ENCODE measurements at places on chromosomes 16 and 17. TPM values are rescaled to one million over a fixed set of nuclear protein-coding genes. Genes with fewer than 3 reads are reported as not detected.

Gene LGALS9C
- total RNA-seq = not detected

Gene IKZF3
- total RNA-seq = 126 TPM

Gene RNFT1
- 21.8 TPM for total RNA-seq

Gene EVPLL
- not detected for total RNA-seq

Gene KREMEN2
- total RNA-seq = not detected

Gene RAP1GAP2
- 1.2 TPM for total RNA-seq

Gene FOXN1
- total RNA-seq = not detected

Gene SNAI3
- 2.2 TPM for total RNA-seq

Gene KRT37
- not detected for total RNA-seq

Gene BAIAP3
- 7.5 TPM for total RNA-seq

Gene ZSCAN10
- total RNA-seq = not detected

GRCh38 chr16:57029161-57030160 lies 40.1 kb downstream of the NLRC5 start:
- H3K4me3 ChIP-seq = no peak overlapping the region
- peaks cover 77% of the 10 kb centered on the region for H3K4me1 ChIP-seq
- H3K36me3 ChIP-seq = peaks cover 40% of the 10 kb centered on the region
- no peak overlapping the region for H3K27ac ChIP-seq
- H3K27me3 ChIP-seq = no peaks in the 10 kb centered on the region

DNA sequence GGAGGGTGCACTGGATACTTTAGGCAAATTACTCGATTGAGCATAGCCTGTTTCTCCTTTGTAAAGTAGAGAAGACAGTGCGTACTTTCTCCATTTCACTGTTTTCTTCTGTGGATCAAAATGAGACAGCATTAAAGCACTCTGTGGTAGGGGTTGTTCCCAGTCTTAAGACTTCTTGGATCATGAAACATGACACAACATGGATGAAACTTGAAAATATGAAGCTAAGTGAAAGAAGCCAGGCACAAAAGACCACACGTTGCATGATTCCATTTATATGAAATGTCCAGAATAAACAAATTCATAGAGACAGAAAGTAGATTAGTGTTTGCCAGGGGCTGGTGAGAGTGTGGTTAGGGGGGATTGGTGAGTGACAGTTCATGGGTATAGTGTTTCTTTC lies 61.8 kb upstream of the MED9 start:
- no peak for DNase-seq
- peaks cover 14% of the 10 kb centered on the region for H3K4me1 ChIP-seq
- H3K27ac ChIP-seq = no peak overlapping the region
- H3K4me3 ChIP-seq = no peak overlapping the region
- H3K27me3 ChIP-seq = peaks cover 5% of the 10 kb centered on the region

DNA sequence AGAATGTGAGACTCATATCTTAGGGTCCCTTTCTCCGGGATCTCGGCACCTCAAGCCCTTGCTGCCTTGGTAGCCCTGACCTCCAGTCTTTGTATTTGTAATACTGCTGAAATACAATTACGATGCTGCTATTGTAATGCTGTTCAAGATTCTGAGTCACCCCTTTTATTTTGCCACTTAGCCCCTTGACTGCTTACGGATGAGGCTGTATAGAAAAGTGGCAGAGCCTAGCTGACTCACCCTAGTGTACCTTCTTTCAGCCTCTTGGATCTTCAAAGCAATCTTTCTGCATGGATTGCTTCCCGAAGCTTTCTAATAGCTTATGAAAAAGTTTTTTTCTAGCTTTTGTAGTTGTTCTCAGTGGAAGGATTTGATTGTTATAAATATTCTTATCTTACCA lies 187.9 kb downstream of the KCNJ2 start:
- H3K4me3 ChIP-seq = no peak overlapping the region
- no peaks in the 10 kb centered on the region for H3K27me3 ChIP-seq
- no peaks in the 10 kb centered on the region for H3K36me3 ChIP-seq
- H3K27ac ChIP-seq = no peak overlapping the region
- H3K4me1 ChIP-seq = no peaks in the 10 kb centered on the region

DNA sequence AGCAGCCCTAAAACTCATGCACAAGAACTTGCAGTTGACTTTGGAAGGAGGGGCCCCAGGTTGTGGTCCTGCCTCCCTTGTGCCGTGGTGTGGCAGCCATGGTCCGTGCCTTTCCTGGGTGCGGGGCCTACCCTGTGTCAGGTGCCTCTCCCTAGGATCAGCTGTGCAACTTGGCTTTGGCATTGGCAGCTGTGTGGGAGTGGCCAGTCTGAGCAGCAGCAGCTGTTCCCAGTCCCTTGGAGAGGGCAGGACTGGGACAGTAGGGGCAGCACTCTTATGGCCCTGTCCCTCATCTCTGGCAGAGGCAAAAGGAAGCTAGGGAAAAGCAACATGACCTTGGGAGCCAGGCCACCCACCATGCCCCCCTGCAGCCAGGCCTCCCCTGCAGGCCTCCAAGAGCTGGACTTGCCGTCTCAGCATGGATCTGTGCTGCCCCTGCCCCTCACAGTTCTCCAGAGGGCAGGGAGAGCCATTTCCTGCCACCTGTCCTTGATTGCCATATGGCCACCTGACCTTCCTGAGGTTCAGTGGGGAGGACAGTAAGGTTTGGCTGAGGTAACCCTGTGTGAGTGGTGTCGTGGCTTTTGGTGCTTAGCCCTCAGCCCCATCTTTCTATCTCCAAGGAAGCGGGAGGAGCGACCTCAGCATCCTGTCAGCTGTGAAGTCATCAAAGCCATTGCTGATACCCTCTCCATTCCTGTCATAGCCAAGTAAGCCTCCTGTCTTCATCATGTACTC lies 15.5 kb upstream of the NFATC3 start:
- no peak overlapping the region for H3K27ac ChIP-seq
- peaks cover 79% of the 10 kb centered on the region for H3K4me1 ChIP-seq
- DNase-seq = no peak
- H3K36me3 ChIP-seq = no peaks in the 10 kb centered on the region

- peaks cover 14% of the 10 kb centered on the region for H3K4me1 ChIP-seq
- H3K27me3 ChIP-seq = peaks cover 18% of the 10 kb centered on the region
- no peak for DNase-seq
- H3K27ac ChIP-seq = no peak overlapping the region
- no peaks in the 10 kb centered on the region for H3K36me3 ChIP-seq
These were observed 4.5 kb downstream of the PCGF2 start for GRCh38 chr17:38743556-38744171.

DNA sequence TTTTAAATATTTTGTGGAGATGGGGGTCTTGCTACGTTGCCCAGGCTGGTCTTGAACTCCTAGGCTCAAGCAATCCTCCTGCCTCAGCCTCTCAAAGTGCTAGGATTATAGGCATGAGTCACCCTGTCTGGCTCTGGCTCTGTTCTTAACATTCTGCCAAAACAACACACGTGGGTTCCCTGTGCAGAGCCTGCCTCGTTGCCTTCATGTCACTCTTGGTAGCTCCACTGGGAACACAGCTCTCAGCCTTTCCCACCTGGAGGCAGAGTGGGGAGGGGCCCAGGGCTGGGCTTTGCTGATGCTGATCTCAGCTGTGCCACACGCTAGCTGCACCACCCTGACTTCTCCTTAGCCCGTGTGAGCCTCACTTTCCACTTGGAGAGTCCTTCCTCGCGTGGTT lies 19.3 kb downstream of the CRISPLD2 start:
- DNase-seq = no peak
- H3K36me3 ChIP-seq = no peaks in the 10 kb centered on the region
- no peaks in the 10 kb centered on the region for H3K4me1 ChIP-seq
- H3K4me3 ChIP-seq = no peak overlapping the region
- H3K27me3 ChIP-seq = peaks cover 9% of the 10 kb centered on the region

GRCh38 chr17:50352072-50352692 lies 6.3 kb downstream of the XYLT2 start:
- no peak overlapping the region for H3K4me3 ChIP-seq
- H3K4me1 ChIP-seq = peaks cover 7% of the 10 kb centered on the region
- H3K27me3 ChIP-seq = no peaks in the 10 kb centered on the region

DNA sequence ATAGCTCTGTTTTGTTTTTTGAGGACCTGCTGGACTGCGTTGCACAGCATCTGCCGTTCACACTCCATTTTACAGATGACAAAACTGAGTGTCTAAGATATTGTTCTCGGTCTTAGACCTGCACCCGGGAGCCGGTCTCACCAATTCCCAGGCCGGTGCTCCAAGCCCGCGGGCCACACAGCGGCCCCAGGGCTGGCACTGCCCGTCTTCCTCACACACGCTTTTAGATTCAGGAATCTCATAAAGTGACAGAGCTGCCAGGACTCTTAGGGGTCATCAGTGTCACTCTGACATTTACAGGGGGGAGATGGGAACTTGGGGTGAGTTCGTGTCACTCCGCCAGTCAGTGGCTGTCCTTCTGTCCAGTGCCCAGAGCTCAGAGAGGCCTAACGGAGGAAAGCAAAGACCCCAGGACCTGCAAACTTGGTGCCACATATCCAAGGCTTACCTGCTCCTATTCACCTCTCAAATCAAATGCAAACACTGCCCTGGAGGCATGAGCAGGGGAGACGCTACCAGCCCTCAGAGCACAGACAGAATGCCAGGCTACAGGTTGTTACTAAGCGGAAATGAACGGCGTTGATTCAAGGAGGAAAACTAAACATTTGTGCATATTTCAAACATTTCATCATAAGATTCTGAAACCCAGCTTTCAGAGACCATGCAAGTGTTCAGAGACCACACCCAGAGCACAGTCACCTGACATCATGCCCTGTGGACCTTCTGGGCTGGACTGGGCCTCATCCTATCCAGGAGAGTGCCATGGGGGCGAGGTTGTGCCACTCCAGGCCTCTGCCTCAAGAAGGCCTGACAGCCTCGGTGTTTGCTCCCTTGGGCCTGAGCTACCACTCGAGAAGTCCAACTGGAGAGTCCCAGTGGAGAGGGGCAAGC lies 29.5 kb downstream of the TNFRSF13B start:
- DNase-seq = no peak
- H3K27ac ChIP-seq = no peak overlapping the region
- no peaks in the 10 kb centered on the region for H3K4me1 ChIP-seq
- H3K27me3 ChIP-seq = no peaks in the 10 kb centered on the region

DNA sequence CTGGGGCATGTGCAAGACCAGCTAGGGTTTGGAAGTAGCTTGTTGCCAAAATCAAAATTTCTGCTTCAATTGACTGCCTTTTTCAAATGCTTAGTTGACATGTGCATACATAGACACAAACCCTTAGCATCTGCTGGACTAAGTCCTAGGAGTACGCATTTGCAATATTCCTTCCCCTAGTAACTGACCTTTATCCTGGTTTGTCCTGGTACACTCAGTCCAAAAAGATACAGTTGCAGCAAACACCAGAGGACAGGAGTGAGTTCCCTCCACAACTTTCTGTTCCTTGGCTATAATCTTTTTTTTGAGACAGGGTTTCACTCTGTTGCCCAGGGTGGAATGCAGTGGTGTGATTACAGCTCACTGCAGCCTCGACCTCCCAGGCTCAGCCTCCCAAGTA lies 290.2 kb upstream of the ERCC4 start:
- H3K36me3 ChIP-seq = no peaks in the 10 kb centered on the region
- H3K4me1 ChIP-seq = no peaks in the 10 kb centered on the region
- no peaks in the 10 kb centered on the region for H3K27me3 ChIP-seq
- no peak overlapping the region for H3K4me3 ChIP-seq
- no peak for DNase-seq

GRCh38 chr17:45300060-45300751 lies 16.6 kb downstream of the MAP3K14 start:
- H3K4me1 ChIP-seq = peaks cover 38% of the 10 kb centered on the region
- H3K27ac ChIP-seq = no peak overlapping the region
- H3K27me3 ChIP-seq = no peaks in the 10 kb centered on the region

- H3K4me3 ChIP-seq = peak overlapping the region; percentile 68
- peaks cover 86% of the 10 kb centered on the region for H3K4me1 ChIP-seq
- no peaks in the 10 kb centered on the region for H3K36me3 ChIP-seq
- peak overlapping the region; percentile 97 for H3K27ac ChIP-seq
- DNase-seq = peak; percentile 61
These were observed 919 bp downstream of the N4BP1 start for GRCh38 chr16:48608871-48609651.

GRCh38 chr17:75371981-75372380 lies 33.5 kb downstream of the GRB2 start:
- no peaks in the 10 kb centered on the region for H3K27me3 ChIP-seq
- no peaks in the 10 kb centered on the region for H3K36me3 ChIP-seq
- no peak for DNase-seq
- no peak overlapping the region for H3K4me3 ChIP-seq
- no peak overlapping the region for H3K27ac ChIP-seq
- H3K4me1 ChIP-seq = peaks cover 29% of the 10 kb centered on the region

DNA sequence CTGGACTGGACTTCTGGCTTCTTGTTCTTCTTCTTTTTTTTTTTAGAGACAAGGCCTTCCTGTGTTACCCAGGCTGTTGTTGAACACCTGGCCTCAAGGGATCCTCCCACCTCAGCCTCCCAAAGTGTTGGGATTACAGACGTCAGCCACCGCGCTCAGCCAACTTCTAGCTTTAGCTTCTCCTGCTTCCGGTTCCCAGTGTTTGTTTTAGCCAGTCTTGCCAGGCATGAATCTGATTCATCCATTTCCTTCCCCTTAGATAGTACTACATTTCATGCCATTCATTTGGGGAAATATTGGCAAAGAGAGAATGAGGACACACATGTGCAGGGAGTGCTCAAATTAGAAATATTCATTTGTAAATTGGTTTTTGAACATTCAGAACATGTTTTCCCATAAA lies 12.1 kb upstream of the NDUFAB1 start:
- H3K4me3 ChIP-seq = no peak overlapping the region
- no peaks in the 10 kb centered on the region for H3K4me1 ChIP-seq
- H3K36me3 ChIP-seq = peaks cover 8% of the 10 kb centered on the region
- H3K27ac ChIP-seq = no peak overlapping the region

DNA sequence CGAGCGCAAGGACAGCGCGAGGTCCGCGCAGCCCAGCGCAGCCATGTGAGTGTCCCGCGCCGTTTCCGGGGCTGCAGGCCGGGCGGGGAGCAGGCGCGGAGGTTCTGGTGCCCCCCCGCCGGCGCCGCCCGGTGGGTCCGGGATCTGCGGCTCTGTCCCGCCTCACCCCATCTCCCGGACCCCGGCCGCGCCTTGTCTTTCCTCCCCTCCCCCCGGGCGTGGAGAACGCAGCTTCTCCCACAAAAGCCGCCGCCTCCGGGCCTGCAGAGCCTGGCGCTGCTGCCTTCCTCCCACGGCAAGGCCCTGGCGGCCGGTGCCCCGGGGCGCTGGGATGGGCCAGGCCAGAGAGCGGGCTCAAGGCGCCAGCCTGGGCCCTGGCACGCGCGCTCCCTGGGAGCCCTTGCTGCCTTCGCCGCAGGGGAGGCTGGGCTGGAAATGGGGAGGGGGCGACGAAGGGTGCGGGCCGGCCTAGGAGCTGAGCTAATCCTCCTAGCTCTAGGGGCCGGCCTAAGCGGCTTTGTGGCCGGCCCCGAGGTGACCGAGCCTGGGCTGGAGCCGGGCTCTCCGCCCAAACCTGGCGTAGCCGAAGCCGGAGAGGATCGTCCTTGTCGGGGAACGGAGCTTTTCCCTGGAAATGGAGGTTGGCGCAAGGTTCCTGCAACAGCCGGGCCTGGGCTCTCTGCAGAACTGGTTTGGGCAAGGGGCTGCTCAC lies 397 bp downstream of the RIPOR1 start:
- no peaks in the 10 kb centered on the region for H3K36me3 ChIP-seq
- H3K4me1 ChIP-seq = peaks cover 31% of the 10 kb centered on the region
- DNase-seq = no peak
- peaks cover 15% of the 10 kb centered on the region for H3K27me3 ChIP-seq
- peak overlapping the region; percentile 25 for H3K4me3 ChIP-seq
- peak overlapping the region; percentile 38 for H3K27ac ChIP-seq

- H3K4me3 ChIP-seq = no peak overlapping the region
- H3K27me3 ChIP-seq = no peaks in the 10 kb centered on the region
- H3K4me1 ChIP-seq = peaks cover 7% of the 10 kb centered on the region
- DNase-seq = no peak
- H3K36me3 ChIP-seq = no peaks in the 10 kb centered on the region
These were observed 43.9 kb upstream of the ZC3H18 start for GRCh38 chr16:88526008-88526905.

GRCh38 chr16:84924331-84925091 lies 86.8 kb downstream of the ZDHHC7 start:
- DNase-seq = no peak
- H3K36me3 ChIP-seq = no peaks in the 10 kb centered on the region
- H3K4me3 ChIP-seq = no peak overlapping the region
- H3K27me3 ChIP-seq = no peaks in the 10 kb centered on the region

All from CD8-positive, alpha-beta memory T cell (primary cell).